ENCODE measurements at places on chromosomes 6 and 20. TPM values are rescaled to one million over a fixed set of nuclear protein-coding genes. Genes with fewer than 3 reads are reported as not detected.

DNA sequence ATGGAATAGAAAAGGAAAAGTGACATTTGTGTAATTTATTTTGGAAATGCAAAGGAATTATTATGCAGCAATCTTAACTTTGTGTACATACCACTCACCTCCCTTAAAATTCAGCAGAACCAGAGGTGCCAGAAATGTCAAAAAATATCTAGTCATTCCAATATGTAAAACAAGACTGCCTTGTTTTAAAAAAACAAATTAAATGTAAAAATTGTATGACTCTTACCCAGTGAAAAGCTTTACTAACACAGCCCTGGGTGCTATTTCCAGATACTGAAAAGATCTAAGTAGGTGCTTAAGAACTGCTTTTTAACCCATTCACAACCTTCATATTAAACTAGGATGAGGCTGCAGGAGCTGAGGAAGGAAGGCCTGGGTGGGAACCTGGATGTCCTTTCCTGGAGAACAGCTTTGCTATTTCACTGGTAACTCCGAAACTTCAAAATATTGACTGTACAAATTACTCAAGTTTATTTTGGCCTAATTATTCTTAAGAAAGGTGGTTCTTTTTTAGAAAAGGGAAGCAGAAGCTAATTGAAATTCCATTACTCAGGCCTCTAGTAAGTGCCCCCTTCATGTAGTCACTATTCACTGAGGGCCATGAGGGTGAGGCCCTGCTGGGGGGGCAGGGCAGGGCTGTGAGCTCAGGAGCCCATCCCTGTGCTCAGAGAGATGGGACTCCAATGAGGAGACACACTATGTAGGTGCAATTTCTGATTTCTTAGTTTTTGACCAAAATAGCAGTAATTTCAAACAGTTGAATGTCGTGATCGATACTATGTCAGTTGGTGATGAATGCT lies 139.6 kb downstream of the MAP3K4 start:
- H3K4me1 ChIP-seq: no peaks in the 10 kb centered on the region
- no peak overlapping the region for H3K27ac ChIP-seq
- peaks cover 3% of the 10 kb centered on the region for H3K36me3 ChIP-seq

DNA sequence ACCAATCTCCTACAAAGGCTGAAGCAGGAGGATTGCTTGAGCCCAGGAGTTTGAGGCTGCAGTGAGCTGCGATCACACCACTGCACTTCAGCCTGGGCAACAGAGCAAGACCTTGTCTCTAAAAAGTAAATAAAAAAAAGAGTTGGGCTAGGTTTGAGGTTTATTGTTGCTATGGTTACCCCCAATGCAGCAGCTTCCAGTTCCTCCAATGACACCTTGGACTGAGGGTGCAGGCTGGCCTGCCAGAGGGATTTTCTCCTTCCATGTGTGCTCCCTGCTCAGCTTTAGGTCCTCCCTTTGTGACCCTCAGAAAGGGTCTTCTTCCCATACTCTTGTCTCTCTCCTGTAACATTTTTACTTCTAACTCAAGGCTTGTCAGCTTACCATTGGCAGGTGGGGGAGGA lies 10.6 kb upstream of the TBC1D20 start:
- peaks cover 12% of the 10 kb centered on the region for H3K36me3 ChIP-seq
- no peaks in the 10 kb centered on the region for H3K27me3 ChIP-seq
- no peak for DNase-seq
- no peak overlapping the region for H3K27ac ChIP-seq

DNA sequence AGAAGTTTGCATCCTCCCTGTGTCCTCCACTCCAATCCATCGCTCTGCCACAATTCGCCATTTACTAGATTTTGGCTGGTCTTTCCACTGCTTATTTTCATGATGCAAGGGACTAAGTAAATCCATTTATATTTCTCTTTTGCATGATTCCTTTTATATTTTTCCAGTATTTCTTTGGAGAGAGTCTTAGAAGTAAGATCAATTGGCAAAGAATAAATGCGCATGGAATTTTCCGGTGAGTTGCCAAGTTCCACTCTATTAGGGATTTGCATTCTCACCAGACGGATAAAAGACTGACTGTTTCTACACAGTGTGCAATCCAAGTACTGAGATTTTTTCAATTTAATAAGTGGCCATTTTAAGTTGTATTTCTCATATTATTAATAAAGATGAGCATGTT lies 91.7 kb upstream of the PHACTR3 start:
- no peaks in the 10 kb centered on the region for H3K27me3 ChIP-seq
- H3K27ac ChIP-seq: no peak overlapping the region
- DNase-seq: no peak
- H3K4me1 ChIP-seq: no peaks in the 10 kb centered on the region

GRCh38 chr6:31687321-31687720 lies 6.5 kb upstream of the LY6G5C start:
- H3K4me3 ChIP-seq: no peak overlapping the region
- H3K27me3 ChIP-seq: no peaks in the 10 kb centered on the region
- H3K27ac ChIP-seq: no peak overlapping the region

DNA sequence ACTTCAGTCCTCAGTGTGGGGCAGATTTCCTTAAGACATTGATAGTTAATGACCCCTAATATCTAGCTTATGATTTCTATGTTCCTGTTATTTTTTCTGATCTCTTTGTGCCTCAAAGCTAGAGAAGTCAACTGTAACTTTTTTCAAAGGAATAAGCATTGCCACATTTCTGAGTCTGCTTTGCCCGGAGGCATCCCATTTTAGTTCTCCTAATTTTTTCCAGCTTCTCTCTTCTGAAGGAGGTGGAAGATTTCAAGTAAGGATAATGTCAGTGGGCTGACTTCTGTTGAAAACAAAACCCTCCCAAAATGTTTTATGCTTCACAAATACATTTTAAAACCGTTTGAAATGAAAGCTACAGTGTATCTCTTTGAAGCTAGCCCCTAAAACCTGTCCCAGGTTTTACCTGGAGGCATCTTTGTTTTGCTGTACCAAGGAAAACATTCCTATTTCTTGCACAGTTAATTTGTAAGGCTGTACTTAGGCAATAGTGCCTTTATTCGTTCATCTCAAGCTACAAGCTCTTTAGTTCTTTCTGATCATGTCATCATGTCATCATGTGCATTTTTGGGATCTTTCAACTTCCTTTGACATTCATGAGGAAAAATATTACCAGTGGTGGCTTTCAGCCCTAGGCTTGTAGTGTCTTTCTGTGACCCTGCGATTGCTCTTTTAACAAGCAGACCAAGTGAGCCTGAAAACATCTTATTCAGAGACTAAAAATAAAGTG lies 45.7 kb downstream of the TSPYL4 start:
- no peaks in the 10 kb centered on the region for H3K36me3 ChIP-seq
- H3K4me3 ChIP-seq: no peak overlapping the region
- H3K4me1 ChIP-seq: peaks cover 9% of the 10 kb centered on the region
- DNase-seq: no peak
- no peaks in the 10 kb centered on the region for H3K27me3 ChIP-seq

DNA sequence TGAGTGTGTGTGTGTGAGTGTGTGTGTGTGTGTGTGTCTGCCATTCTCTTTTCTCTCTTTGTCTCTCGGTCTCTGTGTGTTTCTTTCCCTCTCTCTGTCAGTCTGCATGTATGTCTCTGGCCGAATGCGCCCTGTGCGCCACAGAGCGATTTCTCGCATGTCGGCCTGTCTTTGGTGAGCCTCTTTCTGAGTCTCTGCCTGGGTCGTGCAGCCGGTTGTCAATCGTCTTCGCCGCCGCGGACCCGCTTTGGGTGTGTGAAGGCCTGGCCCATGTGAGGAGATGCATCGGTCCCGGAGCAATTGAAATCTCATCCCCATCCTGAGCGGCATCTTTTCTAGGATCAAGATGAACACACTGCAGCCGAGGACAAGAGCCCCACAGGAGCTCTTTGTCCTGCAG lies 1567.2 kb upstream of the DEFB115 start:
- H3K4me1 ChIP-seq: no peaks in the 10 kb centered on the region
- DNase-seq: no peak
- no peak overlapping the region for H3K27ac ChIP-seq
- no peaks in the 10 kb centered on the region for H3K27me3 ChIP-seq
- no peak overlapping the region for H3K4me3 ChIP-seq

GRCh38 chr6:35082046-35082732 lies 59.0 kb downstream of the TCP11 start:
- no peaks in the 10 kb centered on the region for H3K27me3 ChIP-seq
- no peak for DNase-seq
- H3K27ac ChIP-seq: no peak overlapping the region
- no peak overlapping the region for H3K4me3 ChIP-seq

GRCh38 chr20:36871640-36872570 lies 4.0 kb upstream of the TLDC2 start:
- no peak for DNase-seq
- no peaks in the 10 kb centered on the region for H3K36me3 ChIP-seq
- no peaks in the 10 kb centered on the region for H3K27me3 ChIP-seq
- no peak overlapping the region for H3K4me3 ChIP-seq
- H3K27ac ChIP-seq: no peak overlapping the region
- peaks cover 2% of the 10 kb centered on the region for H3K4me1 ChIP-seq

- no peak for DNase-seq
- H3K4me1 ChIP-seq: no peaks in the 10 kb centered on the region
- no peaks in the 10 kb centered on the region for H3K36me3 ChIP-seq
- peaks cover 22% of the 10 kb centered on the region for H3K27me3 ChIP-seq
Observed at GRCh38 chr6:4102687-4103244, 23.8 kb upstream of the FAM217A start.

- peaks cover 6% of the 10 kb centered on the region for H3K4me1 ChIP-seq
- DNase-seq: no peak
- no peak overlapping the region for H3K27ac ChIP-seq
- no peak overlapping the region for H3K4me3 ChIP-seq
- H3K36me3 ChIP-seq: no peaks in the 10 kb centered on the region
Observed at GRCh38 chr20:2746636-2747265, 53.7 kb downstream of the CPXM1 start.

The SALL4 gene
- total RNA-seq: 15.0 TPM

The MCHR2 gene
- total RNA-seq: not detected

The FLRT3 gene
- total RNA-seq: 6.9 TPM

The TCF21 gene
- 0.52 TPM for total RNA-seq
